T-cell (primary cell): ENCODE measurements at places on chromosomes 2 and 18.
A peak's percentile ranks its signal among the peaks of the same experiment; 100 is the strongest.

- no peak for DNase-seq
Measured at GRCh38 chr2:190023860-190024259, 38.7 kb downstream of the MSTN start.

GRCh38 chr2:239380831-239381708 is 19.8 kb downstream of the HDAC4 start:
- peak; percentile 88 for DNase-seq

DNA sequence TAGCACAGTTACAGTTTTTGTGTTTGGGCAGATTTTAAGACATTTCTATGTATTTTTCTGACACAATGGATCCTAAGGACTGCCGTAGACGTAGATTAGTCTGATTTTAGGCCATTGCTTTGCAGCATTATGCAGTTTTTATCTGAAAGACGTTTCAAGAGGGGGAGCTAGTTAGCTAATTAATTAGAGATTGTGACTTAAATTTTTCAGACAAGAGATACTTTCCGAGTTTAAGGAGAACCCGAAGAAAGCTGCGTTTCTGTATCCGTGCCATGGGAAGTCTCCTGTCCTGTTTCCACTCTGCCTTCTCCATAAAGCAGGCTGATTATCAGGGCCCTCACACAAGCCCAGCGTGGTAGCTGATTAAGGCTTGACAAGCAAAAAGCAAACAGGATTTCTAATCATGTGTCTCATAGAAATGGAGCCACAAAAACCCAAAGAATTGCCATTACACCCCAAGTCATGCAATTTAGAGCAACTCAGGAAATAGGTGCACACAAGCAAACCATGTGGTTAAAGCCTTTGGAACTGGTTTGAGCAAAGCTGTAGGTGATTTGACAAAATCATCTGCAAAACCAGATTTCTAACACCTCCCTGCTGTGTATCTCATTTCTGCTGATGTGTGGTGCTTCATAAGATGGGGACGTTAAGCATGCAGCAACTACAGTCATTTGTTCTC is 808.1 kb downstream of the RNF144A start:
- DNase-seq = peak; percentile 28

- DNase-seq = no peak
Measured at GRCh38 chr2:197164141-197164754, 146.3 kb downstream of the ANKRD44 start.

DNA sequence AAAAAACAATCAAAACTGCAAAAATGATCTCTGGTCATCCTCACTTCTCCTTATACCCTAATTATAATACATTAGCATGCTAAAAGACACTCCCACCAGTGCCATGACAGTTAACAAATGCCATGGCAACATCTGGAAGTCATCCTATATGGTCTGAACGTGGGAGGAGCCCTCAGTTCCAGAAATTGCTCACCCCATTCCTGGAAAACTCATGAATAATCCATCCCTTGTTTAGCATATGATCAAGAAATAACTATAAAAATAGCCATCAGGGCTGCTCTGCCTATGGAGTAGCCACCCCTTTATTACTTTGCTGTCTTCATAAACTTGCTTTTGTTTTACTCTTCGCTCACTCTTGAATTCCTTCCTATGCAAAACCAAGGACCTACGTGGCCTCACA is 5.7 kb upstream of the C2orf80 start:
- DNase-seq = no peak

GRCh38 chr2:10538224-10538894 is 90.2 kb upstream of the ODC1 start:
- no peak for DNase-seq

DNA sequence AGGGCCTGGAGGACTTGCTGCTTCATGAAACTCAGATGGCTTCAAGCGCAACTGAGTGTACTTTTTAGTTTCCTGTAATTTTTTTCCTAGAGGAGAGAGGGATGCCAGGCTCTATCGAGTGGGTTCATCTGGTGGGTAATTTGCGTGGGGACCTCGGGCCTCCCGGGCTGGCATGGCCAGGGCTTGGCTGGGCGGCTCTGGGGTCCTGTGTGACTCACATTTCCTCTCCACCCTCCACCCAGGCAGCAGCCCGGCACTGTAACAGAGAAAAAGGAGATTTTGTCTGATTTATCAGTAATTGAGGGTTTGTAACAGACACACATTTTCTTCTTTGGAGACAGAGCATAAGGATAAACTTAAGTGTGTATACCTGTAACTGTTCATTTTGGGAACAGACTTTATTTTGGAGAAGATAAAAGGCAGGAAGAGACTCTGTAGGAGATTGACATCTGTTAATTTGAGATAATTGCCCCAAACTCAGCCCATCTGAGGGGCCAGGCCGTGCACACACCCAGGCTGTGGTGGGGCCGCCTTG is 64.3 kb downstream of the NFATC1 start:
- DNase-seq = no peak

DNA sequence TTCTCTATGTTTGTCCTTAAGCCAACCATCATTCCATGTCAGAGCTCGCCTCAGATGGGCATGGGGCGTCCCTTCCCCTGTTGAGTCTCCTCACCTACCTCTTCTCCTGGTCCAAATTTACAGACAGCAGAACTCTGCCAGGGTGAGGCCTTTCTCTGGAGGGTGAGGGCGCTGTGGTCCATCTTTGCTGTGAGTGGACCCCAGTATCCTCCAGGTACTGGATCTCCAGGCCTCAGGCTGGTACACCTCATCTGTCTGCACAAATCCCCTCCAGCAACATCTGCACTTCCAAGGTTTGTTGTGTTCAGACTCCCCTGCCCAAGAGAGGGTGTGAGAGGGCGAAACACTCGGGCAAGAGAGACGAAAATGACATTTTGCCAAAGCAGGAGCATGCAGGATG is 63.9 kb upstream of the EDAR start:
- DNase-seq = no peak

DNA sequence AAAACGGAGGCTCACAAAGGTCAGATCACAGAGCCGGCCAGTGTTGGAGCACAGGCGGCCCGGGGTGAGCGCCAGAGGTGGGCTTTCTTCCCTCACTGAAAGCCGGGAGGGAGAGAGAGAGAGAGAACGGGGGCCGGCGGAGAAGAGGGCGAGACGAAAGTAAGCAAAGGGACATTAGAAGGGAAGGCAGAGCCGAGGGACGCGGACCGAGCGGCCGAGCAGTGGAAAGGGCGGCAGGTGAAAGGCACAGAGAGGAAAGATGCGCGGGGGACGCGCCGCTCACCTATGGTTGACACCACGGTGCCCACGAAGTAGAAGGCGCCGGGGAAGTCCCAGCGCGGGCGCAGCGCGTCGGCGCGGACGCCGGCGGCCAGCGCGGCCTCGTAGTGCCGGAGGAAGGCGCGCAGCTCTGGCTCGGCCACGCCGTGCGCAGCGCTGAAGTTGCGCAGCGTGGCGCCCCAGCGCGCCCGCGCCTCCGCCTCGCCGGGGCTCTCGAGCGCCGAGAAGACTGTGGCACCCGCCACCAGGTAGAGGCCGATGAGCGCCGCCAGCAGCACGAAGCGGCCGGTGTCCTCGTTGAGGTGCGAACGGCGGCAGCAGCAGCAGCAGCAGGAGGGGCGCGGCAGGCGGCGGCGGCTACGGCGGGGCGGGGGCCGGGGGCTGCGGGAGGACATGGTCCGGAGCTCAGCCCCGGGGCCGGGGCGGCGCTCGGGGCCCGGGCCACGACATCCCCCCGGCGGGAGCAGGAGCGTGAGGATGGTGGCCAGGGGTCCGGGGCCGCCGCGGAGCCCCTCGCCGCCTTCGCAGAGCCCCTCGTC is 166.9 kb downstream of the MSH2 start:
- no peak for DNase-seq

DNA sequence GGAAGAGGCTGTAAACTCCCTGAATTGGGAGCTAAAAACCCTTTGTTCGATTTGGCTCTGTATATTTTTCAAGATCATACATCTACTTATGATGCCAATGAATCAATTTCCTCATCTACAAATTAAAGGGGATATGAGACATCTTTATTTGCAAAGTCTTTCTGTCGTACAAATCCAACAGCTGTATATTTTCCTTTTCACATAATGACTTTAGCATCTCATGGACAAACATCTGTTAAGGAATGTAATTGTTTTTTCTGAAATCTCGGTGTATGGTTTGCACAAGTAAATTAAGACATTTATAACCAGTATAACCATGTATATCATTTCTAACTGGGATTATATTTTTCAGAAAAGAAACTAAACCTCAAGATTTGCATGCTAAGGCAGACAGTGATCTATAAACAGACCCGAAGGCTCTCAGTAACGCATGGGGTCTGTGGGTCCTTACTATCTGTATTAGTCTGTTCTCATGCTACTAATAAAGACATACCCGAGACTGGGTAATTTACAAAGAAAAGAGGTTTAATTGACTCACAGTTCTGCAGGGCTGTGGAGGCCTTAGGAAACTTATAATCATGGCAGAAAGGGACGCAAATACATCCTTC is 130.8 kb downstream of the SLC8A1 start:
- no peak for DNase-seq

- no peak for DNase-seq
Measured at GRCh38 chr2:138831154-138831553, 51.0 kb upstream of the NXPH2 start.

DNA sequence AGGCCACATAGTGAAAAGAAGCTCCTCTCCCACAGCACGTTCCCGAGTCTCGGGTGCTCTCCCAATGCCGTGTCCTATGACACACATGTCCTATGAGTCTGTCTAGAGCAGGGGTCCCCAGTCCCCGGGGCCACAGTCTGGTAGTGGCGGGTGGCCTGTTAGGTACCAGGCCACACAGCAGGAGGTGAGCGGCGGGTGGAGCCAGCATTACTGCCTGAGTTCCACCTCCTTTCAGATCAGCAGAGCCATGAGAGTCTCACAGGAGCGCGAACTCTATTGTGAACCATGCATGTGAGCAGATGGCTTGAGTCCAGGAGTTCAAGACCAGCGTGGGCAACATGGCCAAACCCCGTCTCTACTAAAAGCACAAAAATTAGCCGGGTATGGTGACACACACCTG is 112.6 kb downstream of the ZBTB7C start:
- no peak for DNase-seq

- peak; percentile 13 for DNase-seq
Measured at GRCh38 chr2:178193823-178194599, at the start of gene OSBPL6. OSBPL6 (plus strand) TSS chr2:178194512; CDS start chr2:178306185, 111,673 bp downstream.

DNA sequence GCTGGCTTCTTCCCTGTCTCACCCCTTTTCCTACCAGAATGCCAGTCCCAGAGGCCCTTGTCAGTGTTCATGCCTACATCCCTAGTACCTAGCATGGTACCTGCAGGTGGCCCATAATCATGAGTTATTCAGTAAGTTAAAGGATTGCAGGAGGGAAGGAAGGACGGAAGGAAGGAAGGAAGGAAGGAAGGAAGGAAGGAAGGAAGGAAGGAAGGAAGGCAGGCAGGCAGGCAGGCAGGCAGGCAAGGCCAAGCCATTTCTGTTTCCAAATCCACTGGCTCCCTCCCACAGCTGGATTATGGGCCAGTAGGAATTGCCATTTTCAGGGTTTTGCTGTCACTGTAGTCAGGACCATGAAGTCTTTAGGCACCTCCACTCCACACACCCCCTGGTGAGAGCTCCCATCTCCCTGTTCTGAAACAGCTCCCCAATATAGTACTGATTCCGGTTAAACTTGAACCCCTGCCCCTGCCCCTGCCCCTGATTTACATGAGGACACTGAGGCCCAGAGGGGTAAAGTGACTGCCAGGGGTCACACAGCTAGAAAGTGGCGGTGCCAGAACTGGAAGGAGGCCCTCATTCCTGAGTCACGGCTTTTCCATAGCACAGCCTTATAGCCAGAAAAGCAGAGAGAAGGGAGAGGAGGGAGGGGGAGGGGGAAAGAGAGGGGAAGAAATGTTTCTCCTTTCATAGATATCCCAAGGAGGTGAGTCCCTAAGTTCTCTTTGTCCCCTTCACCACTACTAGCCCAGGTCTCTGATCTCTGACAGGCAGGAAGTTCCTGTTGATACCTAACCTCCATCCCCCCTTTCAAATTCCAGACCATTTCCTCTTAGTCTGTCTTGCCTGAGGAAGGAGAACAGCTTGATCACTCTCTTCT is 12.2 kb upstream of the TNS1 start:
- DNase-seq = no peak

DNA sequence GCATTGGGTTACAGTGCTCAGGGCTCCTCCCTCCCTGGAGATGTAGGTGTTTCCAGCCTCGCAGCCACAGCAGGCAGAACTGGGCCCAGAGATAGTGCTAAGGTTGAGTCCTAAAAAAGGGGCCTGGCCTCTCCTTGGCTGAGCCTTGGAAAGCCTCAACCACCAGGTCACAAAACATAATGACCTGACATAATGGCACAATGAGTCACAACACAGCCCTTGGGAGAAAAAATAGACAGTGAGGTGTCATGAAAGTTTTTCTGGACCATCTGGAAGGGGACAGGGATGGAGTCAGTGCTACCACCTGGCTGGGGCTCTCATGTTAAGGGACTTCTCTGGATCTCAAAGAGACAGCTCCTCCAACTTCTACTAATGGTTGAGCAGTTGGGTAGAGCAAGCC is 92.4 kb upstream of the LCLAT1 start:
- no peak for DNase-seq

DNA sequence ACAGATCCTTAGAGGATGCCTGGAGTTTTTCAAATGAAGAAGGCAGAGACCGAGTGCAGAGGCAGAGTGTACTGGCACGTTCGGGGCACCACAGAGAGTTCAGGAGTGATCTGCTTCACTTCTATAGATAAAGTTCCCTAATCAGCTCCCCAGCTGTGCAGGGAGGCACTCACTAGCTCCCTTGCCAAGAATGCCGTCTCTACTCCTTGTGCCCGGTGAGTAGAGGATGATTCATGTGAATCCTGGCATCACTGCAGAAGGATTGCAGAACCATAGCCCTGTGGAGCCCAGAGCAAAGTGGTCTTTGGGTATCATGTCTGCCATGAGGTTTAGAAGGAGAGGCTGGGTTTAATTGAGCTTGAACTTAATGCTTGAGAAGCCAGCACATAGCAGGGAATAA is 510.1 kb upstream of the RAB6C start:
- no peak for DNase-seq

DNA sequence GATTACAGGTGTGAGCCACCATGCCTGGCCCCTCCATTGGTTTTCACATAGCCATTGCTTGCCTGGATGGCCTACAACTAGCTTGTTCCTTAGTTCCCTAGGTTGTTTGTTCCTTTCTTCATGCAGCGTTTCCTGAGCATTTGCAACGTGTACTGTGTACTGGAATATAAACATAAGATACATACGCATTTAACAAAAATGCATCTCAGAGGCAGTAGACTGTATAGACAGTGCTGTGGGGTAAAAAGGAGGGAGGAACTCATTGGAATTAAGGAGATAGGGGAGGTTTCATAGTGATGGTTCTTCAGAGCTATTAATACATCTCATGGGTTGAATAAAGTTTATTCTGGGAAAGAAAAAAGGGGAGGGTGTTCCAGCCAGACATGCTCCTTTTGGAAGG is 260.5 kb upstream of the RASGRP3 start:
- DNase-seq = no peak

GRCh38 chr2:232235716-232236115 is 142.8 kb upstream of the ALPP start:
- DNase-seq = no peak

- DNase-seq = no peak
Measured at GRCh38 chr2:60557486-60557864, 4.0 kb upstream of the BCL11A start.
